ENCODE measurements at places on chromosomes 11 and 22.
A peak's percentile ranks its signal among the peaks of the same experiment; 100 is the strongest.

GRCh38 chr11:94139416-94139815 lies 10.8 kb downstream of the PANX1 start:
- DNase-seq, result no peak

DNA sequence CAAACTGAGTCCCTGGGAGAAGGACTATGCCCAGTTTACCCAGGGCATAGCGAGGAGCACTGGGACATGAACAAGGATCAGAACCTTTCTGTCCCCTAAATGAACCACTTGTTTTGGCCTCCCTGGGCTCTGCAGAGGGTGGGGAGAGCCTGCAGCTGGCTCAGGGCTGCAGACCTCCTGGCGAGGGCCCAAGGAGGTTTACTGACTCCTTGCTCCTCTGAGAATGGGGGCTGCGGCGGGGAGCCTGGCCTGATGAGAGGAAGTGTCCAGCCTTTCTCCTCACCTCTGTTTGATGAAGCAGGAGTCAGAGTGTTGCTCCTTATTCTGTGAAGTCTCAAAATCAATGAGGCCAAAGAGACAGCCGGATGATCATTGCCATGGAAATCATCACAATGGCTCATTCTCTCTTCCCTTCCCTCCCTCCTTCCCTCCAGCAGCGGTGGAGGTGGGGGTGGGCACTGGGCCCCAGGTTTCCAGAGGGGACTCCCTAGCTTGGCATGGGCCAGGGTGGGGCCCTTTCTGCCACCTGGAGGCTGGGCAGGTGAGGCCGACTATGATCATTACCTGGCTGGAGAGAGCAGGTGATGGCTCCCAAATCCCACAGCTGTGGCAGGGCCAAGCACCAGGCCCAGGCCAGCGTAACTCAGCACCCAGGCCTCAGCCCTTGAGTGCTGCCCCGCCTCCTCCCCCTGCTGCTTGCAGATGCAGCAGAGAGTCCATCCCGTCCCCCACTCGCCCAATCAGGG lies 169.7 kb downstream of the CEP164 start:
- DNase-seq, result no peak

GRCh38 chr22:46011627-46012181 lies 34.7 kb upstream of the WNT7B start:
- DNase-seq, result no peak

- DNase-seq, result no peak
Measured at GRCh38 chr11:116167706-116168458, 604.9 kb downstream of the BUD13 start.

- DNase-seq, result no peak
Measured at GRCh38 chr22:37641561-37641949, 2.1 kb downstream of the SH3BP1 start.

DNA sequence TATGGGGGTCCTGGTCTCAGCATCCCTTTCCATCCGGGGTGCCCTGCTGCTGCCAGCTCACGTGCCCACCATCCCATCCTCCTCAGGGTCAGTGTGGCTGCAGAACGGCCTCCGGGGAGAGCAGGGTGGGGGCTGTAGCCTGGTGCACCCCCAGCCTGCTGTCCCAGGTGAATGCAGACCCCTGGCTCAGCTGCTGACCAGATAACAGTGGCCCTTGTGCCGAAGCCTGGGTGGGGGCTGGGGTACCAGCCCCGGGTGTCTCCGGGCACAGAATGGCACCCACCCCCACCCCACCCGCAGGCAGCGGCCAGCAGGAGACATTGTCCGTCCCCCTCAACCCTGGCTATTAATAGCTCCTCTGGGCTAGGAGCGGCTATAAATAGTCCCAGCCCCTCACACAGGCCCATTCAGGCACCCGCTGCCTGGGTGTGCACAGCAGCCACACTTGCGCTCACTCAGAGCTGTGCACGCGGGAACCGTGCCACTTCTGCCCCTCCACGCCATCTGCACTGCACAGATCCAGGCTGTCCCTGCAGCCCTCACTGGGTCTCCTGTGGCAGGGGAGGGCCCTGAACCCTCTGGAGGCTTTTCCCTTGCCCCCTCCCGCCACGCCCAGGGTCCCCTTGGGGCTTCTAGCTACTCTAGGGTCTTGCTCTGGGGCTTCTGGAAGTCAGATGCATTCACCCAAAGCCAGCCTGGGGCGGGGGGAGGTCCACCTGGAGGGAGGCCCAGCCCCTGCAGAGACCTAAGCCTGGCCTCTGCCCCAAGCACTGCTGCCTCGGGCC lies 18.7 kb downstream of the CRELD2 start:
- no peak for DNase-seq

DNA sequence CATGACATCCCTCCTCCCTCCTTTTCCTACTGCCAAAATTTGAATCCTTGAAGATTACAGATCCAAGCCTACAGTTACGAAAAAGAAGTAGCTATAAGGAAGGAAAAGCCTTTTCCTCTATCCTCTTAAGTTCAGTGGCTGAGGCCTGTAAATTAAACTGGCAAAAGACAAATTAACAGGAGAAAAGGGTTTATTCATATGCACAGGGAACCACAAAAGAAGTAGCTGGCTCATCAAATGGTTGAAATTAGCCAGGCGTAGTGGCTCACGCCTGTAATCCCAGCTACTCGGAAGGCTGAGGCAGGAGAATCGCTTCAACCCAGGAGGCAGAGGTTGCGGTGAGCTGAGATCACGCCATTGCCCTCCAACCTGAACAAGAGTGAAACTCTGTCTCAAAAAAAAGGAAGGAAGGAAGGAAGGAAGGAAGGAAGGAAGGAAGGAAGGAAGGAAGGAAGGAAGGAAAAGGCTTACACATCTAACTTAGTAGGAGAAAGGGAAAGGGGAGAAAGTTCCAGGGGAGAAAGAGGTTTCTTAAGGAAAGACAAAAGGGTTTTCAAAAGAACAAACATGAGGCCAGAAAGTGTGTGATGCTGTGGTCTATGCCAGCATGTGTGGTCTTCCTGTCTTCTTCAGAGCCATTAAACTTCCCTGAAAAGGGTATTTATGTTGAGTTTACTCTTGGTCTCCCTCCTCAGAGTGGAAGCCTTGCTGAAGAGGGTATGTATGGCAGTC lies 5.1 kb upstream of the SMPD1 start:
- no peak for DNase-seq

DNA sequence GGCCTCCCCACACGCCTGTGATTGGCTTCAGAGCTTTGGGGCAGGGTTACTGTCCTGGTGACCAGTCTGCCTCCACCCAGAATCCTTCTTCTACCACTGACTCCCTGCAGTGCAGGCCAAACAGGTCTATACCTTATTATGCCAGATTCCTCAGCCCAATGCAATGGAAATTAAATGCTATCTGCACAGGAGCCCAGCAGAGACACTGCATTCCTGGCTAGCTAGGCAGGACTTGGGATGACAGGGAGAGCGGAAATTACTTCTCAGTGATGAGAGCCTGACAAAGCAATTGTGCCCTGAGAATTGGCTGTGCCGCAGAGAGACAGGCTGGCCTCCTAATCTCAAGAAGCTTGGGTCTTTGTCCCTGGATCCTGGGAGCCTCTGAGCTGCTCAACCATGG lies 143.8 kb upstream of the NCAM1 start:
- no peak for DNase-seq

DNA sequence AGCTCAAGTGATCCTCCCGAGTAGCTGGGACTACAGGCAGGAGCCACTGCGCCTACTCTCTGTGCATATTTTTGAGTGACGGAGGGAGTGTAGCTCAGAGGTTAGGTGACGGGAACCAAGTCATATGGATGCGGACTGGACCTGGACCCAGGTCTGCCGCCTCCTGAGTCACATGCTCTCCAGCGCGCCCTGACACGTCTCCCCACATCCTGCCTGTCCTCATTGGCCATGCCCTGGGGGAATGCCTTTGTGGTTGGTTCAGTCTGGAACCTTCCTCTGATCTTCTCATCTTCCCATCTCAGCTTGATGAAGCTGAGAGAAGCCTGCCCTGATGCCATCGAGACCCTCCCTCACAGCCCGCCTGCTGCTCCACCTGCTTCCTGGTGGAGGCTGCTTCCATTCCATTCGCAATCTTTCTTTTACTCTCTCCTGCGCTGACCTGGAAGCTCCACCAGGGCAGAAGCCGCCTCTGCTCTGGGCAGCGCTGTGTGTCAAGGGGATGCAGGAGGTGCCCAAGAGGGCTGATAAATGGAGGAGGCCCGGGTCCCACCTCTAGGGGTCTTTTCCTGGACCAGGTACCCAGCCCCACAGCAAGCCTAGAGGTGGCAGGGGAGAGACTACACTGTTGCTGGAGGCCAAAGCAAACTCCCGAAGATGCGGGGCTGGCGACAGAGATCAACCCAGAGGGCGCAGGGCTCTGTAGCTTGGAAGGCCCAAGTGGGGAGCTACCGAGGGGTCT lies 13.9 kb upstream of the BAIAP2L2 start:
- DNase-seq, result no peak

- DNase-seq, result no peak
Measured at GRCh38 chr22:49132009-49132408, 695.7 kb downstream of the BRD1 start.

GRCh38 chr11:13679768-13680167 lies 11.3 kb downstream of the FAR1 start:
- no peak for DNase-seq

- peak; percentile 68 for DNase-seq
Measured at GRCh38 chr11:114083391-114084252, 24.1 kb downstream of the ZBTB16 start.

- no peak for DNase-seq
Measured at GRCh38 chr22:24333301-24333700, 62.7 kb downstream of the SPECC1L start.

DNA sequence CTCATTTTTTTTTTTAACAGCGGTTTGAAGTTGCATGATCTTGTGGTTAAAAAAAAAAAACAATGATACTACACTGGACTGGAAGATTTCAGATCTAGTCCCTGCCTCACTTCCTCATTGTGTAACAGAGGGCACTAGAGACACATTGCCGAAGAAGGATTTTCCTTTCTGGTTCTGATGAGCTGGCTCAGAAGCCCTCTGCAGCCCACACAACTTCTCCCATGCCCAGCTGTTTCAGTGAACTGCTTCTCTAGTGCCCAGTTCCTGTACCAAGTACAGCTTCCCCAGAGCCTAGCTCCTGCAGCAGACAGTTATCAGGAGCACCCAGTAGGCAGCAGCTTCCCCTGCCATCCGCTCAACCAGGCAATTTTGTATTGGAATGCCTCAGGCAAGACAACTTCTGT lies 29.5 kb upstream of the ANO5 start:
- peak; percentile 99 for DNase-seq

- DNase-seq, result peak; percentile 13
Measured at GRCh38 chr22:38353142-38353629, 36.0 kb upstream of the CSNK1E start.

GRCh38 chr22:23626286-23626975 lies 5.7 kb downstream of the DRICH1 start:
- DNase-seq, result no peak

GRCh38 chr11:2310073-2310785 lies 8.4 kb downstream of the TSPAN32 start:
- DNase-seq, result no peak

DNA sequence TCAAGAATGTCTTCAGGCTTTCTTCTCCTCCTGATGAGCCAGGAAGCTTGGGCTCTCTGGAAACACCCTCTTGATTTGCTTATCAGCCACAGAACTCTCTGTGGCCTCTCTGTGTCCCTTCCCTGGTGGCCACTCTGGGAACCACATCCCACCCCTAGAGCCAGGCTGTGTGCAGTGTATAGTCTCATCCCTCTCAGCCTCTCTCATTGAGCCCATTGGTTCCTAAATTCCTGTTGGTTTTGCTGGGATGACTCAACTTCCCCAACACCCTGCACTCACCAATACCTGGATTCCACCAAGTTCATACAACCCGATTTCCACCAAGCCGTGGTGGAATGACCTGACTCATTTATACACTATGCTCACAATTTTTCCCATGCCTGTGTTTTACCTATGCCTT lies 5.2 kb downstream of the IRAG1 start:
- no peak for DNase-seq

DNA sequence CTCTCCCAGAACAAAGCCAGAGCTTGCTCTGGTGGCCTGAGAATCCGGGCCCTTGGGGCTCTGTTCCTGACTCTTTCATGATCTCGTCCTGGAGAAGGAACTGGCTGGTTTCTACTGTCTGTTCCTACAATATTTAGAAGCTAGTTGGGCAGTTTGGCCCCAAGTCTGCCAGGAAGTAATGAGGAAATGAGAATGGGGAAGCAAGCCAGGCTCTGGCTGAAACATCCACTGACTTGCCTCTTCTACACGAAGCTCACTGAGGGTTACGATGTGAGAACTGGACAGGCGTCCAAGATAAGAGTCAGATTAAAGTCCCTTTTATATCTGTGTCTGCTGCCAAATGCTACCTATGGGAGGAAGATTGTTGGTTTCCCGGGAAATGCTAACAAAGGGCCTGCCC lies 110.0 kb upstream of the KIRREL3 start:
- peak; percentile 86 for DNase-seq

GRCh38 chr22:40764763-40765441 lies 54.2 kb downstream of the SLC25A17 start:
- peak; percentile 78 for DNase-seq

DNA sequence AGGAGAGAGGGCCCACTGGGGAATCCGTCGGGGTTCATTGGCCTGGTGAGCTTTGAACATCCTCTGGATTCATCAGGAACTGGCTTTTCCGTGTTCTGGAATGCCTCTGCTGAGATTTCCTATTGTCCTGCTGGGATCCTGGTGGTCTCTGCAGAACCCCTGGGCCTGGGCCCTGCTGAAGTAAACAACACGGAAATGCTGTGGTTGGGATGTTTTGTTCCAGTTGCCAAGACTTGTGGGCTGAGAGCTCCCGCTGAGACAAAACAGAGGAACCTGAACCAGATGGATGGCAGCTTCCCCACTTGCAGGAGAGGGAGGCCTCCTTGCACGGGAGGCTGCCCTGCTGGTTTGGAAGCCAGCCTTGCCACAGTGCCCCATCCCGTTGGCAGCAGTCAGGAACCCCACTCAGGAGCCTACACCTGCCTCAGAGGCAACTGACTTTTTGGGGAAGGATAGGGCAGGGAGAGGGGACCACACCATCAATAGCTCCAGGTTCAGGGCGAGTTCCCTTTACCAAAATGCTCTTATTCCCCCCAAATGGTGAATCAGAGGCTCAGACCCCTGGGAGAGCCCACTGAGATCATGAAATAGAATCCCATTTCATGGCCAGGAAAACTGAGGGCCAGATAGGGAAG lies 60.7 kb downstream of the LRRC32 start:
- DNase-seq, result no peak

DNA sequence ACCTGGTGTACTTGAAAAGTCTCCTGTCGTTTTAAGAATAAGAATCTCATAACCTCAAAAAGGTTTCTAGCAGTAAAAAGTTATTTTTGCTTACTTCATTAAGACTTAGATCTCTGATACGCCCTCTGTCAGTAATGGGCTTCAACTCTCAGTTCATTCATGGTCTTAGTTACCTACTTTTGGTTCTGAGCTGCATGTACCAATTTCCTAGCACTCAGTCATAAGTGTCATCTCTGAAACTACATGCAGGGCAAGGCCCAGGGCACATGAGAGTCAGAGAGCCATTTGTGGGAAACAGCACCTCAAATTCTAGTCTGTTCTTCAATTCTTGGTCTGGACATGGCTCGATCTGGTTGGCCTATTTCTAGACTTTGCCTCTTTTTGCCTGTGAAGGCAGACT lies 838.4 kb downstream of the FAM181B start:
- no peak for DNase-seq

- DNase-seq, result no peak
Measured at GRCh38 chr22:41302021-41302767, 869 bp downstream of the ZC3H7B start.

GRCh38 chr11:16295592-16295991 lies 60.8 kb downstream of the SOX6 start:
- DNase-seq, result no peak

GRCh38 chr11:70024036-70024772 lies 53.9 kb upstream of the ANO1 start:
- no peak for DNase-seq

GRCh38 chr11:12410006-12410728 lies 32.8 kb downstream of the PARVA start:
- DNase-seq, result no peak

GRCh38 chr11:125253795-125254525 lies 89.4 kb downstream of the PKNOX2 start:
- DNase-seq, result no peak

- peak; percentile 55 for DNase-seq
Measured at GRCh38 chr11:46331282-46331984, 15.8 kb upstream of the DGKZ start.
